ENCODE measurements at places on chromosomes 1 and 21.

- no peak for DNase-seq
Observed at GRCh38 chr1:88736633-88737248, 52.7 kb downstream of the PKN2 start.

DNA sequence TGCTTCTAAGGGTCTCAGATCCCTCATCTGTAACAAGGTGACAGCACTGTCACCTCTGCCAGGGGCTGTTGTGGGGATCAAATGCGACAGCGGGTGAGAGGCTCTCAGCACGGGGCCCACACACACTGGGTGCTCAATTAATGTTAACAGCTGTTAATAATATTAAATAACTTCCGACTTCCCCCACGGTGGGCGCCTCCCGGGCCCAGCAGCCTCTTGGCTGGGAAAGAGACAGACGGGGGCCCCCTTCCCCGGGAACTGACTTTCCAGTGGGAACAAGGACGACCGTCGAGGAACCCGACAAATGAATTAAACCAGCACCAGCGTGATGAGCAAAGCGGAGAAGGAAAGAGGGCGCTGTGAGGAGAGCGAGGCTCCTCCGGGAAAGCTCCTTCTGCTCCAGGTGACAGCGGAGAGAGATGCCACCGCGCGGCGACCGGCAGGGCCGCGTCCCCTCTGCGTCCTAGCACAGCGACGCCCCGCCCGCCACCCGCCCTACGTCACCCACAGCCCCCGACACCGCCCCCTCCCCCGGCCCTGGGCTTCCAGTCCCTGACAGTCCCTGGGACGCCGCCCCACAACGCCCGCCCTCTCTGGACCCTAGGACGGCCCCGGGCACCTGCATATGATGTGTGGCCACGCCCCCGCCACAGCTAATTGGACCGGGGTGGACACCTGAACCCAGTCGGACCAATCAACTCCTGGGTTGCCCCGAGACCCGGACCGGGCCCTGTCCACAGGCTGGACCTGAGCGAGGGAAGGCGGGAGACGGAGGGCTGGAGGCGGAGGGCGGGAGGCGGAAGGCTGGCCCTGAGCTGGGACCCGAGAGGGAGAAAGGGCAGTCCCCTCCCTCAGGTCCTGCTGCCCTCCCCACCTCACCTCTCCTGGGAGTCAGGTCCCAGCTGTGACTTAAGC lies 38.2 kb downstream of the MATN1 start:
- peak; percentile 42 for DNase-seq

DNA sequence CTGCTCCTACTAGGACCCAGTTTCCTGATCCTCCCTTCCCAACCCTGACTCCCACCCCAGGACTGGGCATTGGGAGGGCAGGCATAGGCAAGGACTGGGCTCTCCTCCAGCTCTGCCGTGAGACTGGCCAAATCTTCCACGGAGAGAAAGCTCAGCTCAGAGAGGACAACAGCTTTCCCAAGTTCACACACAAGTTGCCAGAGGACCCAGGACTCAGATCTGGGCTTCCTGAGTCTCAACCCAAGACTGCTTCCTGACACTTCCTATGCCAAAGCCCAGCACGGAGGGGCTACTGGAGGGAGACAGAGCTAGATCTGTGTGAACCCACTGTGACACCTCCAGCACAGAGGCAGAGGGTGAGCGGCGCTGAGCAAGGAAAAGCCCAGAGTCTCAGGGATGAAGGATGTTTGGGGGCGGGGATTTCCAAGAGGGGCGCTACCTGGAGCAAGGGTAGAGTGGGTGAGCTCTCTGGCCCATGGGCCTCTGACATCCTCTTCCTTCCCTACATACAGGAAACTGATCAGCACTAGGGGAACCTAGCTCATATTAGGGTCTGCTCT lies 7.1 kb downstream of the PDZK1IP1 start:
- DNase-seq: no peak

DNA sequence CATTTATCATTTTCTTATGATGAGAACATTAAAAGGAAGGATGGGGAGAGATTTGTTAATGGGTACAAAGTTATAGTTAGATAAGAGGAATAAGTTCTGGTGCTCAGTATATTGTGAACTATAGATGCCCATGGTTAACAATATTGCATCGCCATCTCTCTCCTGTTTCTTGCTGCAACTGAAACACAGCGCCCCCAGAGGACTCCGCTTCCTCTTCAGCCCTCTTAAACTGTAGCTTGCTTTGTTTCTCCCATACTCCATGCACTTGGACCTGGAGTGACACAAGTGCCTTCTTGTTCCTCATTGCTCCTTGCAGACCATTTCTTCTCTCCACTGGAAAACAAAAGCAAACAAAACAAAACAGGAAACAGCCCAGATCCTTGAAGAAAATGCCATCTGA lies 70.1 kb upstream of the NTPCR start:
- no peak for DNase-seq

GRCh38 chr1:18114726-18115410 lies 7.3 kb downstream of the IGSF21 start:
- DNase-seq: no peak

GRCh38 chr1:109257682-109258421 lies 8.5 kb downstream of the CELSR2 start:
- no peak for DNase-seq

DNA sequence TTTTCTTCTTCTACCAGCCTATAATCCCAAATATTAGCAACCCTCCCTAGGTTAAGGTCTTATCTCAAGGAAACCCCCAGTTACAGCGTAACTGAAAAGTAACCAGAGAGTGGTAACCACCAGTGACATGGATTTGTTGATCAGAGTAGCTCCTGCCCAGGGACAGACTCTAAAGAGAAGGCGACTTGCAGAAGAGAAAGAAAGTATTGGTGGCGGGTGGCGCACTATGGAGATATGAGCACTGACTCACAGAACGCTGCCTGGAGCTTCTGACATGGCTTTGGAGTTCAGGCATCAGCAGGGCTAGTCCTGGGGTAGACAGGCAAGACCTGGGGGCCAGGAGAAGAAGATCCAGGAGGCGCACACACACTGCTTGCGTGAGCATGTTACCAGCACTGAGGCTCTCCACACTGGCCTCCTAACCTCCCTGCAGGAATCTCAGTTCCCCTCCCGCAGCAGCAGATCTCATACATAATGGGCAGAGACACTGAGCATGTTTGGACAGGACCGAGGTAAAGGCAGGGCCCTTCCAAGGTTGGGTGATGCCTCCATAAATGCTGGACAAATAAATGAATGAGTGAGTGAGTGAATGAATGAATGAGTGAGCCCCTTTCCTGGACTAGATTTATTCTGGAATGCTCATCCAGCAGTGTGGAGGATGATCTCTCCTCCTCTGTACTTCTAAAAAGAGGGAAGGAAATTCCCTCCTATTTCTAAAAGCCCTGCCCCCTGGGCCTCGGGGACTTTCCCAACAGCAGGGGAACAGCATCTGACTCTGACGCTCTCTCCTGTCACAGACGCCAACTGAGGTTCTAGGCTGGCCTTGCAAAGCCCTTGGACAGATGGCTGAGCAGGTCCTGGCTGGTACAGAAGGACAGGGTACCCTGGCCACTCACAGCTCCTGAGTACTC lies 175.5 kb downstream of the CLIC6 start:
- no peak for DNase-seq

DNA sequence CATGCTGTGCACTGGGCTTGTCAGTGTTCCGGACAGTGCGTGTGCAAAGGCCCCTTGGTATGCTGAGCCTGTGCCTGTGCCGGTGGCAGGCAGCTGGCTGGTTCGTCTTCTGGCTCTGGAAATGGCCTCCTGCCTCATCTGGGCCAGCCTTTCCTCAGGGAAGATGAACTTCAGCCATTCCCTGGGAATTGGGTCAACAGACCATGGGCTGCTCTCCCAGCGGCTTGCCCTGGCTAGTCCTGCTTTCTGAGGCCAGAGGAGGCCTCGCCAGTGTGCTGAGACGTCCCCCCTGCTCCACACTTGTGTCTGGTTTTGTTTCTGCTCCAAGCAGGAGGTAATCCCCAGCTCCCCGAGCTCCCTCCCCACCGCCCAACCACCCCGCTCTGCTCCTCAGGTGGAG lies 32.6 kb upstream of the RD3 start:
- no peak for DNase-seq

- DNase-seq: peak; percentile 40
Observed at GRCh38 chr1:50251702-50252101, 143.0 kb downstream of the ELAVL4 start.

DNA sequence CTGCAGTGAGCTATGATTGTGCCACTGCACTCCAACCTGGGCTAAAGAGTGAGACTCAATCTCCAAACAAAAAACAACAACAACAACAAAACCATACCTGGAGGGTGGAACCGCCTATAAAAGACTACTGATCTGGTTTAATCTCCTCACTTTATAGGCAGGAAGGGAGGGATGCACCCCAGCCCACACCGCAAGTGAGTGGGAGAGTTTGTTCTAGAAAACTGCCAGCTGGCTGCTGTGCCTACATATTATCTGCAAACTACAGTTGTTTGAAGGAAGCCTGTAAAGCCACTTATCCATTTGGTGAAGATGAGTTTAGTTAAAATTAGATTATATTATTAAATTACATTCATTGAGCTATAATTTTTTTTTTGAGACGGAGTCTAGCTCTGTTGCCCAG lies 9.1 kb upstream of the SRSF10 start:
- DNase-seq: no peak

DNA sequence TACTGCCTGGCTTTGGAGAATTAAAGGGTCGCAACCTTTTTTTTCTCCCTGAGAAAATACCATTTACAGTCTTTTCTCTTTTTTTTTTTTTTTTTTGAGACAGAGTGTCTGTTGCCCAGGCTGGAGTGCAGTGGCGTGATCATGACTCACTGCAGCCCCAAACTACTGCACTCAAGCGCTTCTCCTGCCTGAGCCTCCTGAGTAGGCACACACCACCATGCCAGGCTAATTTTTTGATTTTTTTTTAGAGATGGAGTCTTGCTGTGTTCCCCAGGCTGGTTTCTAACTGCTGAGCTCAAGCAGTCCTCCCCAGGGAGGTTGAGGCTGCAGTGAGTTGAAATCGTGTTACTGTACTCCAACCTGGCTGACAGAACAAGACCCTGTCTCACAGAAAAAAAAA lies 24.6 kb downstream of the UBE4B start:
- DNase-seq: no peak

GRCh38 chr21:32410291-32410690 lies 2.2 kb upstream of the EVA1C start:
- DNase-seq: no peak
